GM04503 (cell line): ENCODE measurements at places on chromosomes 12 and 14.

GRCh38 chr12:31860401-31860800 lies 98.8 kb upstream of the RESF1 start:
- no peak for DNase-seq

- DNase-seq: no peak
Measured at GRCh38 chr12:46152456-46152855, 116.4 kb downstream of the SLC38A1 start.

GRCh38 chr12:79691511-79692248 lies 916 bp upstream of the PAWR start:
- DNase-seq: no peak

DNA sequence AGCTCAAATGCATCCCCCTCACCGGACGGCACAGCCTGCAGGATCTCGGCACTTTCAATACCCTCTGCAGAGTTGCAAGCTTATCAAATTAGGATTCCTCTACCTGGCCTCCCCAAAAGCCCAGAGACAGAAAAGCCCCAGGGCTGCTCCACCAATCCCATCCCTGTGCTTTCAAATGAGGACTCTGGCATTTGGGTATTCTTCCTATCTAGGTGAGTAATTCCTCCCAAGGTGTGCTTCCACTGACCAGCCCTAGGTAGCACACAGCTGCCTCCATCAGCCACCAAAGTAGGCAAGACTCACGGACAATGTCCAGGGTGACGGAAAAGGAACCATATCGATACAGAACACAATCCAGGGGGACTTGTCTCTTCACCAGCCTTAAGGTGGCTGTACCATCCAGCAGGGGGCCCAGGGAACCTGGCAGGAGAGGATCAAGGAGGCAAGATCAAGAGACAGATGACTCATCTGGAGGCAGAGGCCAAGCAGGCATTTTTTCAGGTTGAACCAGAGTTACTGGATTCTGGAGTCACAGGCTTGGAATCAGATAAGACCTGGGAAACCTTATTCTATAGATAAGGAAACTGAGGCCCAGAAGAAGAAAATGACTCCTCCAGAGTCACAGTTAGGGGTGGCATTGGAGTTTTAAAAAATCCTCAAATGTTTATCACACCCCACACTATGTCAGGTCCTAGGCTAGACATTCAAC lies 9.9 kb downstream of the PMEL start:
- no peak for DNase-seq

DNA sequence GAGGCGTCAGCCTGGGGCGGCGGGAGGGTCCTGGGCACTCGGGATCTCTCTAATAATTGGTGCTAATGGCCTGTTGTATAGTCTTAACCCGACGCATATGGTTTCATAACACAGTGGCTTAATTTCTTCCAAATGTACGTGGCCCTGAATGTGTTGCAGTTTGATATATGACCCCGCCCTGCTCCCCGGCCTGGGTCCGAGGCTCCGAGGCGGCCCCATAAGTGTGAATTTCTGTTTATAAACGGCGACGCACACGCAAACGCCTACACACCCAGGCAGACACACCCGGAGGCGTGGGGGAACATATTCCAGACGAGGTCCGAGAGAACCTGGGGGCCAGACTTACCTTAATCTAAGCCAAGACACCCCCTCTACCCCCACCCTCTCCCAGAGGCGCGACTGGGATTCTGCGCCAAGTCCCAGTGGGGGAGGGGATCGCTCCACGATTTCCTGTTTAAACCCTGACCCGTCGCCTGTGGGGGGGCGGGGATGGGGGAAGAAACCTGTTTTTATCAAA lies 9.7 kb upstream of the HOXC6 start:
- no peak for DNase-seq

DNA sequence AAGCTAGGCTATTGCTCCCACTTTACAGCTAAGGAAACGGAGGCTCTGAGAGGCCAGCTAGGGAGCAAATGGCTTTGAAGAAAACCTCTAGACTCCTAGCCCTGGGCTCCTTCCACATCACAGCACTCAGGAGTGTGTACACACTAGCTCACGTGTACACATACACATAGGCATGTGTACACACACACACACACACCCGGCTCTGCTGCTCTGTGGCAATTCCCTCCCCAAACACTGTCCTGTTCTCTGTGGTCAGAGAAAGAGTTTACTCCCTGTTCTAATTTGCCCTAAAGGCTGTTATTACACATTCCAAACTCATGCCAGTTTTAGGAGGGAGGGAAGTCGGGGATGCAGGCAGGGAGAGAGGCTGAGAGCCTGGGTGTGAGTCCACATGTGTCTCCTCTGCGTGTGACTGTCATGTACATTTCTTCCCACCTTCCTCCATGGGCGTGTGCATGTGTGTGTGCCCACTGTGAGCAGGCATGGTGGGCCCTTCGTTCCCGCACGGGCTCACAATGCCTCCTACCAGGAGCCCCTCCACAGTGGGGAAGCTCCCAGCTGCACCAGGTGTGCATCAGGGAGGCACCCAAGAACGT lies 14.2 kb downstream of the TRPV4 start:
- peak; percentile 78 for DNase-seq

DNA sequence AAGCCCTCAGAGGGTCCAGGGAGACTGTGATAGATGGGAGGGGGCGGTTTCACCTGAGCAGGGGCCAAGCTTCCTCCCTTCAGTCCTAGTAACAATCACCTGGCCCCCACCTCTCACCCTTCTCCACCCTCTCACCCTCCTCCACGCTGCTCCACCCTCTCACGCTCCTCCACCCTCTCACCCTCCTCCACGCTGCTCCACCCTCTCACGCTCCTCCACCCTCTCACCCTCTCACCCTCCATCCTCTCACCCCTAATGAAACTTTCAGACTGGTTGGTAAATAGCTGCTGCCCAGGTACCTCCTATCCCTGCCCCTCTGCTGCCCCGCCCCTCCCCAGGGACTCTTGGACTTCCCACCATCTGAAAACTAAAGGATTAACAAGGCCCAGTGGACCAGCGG lies 34.2 kb downstream of the NGB start:
- DNase-seq: no peak

- peak; percentile 41 for DNase-seq
Measured at GRCh38 chr14:80954687-80955299, 628 bp upstream of the TSHR start.

GRCh38 chr12:86572455-86572854 lies 316.3 kb upstream of the MGAT4C start:
- no peak for DNase-seq

DNA sequence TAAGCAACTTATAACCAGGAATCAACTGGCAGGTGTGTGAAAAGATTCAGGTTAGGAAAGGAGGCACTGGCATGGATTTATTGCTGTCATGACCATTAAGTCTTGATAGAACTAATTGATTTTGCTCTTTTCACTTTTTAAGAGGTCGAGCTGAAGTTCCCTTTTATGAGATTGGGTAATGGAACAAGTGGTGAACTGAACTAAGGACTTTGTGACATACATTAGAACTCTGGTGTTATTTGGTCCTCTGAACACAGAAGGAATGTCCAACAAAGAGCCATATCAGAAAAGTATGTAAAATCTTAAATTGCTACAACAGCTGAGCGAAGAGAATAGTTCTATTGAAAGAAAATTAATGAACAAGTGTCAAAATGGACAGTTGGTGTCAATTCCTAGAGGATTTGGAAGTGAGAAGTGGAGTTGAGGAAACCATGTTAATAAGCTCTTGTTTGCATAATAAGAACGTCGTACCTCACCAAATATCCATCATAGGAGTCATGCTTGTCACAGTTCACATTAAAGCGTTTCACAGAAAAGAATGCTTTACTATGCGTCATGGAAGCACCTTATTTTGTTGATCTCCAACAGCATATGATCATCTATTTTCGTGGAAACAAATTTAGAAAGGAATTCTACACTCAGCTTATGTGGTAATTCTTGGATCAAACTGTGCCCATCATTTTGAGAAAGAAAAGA lies 8.4 kb upstream of the MYF6 start:
- no peak for DNase-seq

DNA sequence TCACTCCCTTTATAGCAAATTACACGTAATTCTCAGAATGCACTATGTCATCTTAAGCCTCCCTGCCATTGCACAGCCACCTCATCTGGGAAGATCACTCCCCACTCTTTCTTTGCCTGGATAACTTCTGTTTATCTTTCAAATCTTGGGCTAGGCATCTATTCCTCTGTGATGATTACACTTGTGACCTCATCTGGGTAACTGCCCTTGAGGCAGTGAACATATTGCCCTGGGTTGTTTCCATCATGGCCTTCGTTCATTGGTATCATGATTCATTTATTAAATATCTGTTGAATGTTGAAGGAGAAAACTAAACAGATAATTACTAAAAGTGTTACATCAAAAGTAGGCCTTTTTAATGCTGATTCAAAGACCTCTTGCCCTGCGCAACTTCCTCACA lies 26.2 kb upstream of the PDE3A start:
- no peak for DNase-seq

DNA sequence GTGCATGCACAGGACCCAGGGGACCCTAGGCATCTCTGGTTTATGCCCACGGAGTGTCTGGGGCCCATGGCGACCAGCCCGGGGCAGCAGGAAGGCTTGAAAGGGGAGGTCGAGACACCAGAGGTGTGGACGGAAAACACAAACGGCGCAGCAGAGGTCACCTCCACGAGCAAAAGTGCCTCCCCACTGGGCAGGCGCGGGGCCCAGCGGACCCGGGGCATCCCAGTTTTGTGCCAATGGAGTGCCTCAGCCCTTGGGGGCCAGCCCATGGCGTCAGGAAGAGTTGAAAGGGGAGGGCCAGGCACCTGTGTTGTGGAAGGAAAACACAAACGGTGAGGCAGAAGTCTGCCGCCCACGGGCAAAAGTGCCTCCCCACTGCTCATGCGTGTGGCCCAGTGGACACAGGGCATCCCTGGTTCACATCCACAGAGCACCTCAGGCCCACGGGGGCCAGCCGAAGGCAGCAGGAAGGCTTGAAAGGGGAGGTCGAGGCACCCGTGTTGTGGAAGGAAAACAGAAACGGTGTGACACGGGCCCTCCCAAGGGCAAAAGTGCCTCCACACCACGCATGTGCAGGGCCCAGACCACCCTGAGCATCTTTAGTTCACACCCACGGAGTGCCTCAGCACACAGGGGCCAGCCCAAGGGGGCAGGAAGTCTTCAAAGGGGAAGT lies 378.8 kb downstream of the ALG10 start:
- no peak for DNase-seq

DNA sequence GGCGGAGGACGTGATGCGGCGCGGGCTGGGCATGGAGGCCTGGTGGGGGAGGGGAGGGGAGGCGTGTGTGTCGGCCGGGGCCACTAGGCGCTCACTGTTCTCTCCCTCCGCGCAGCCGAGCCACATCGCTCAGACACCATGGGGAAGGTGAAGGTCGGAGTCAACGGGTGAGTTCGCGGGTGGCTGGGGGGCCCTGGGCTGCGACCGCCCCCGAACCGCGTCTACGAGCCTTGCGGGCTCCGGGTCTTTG lies 303 bp downstream of the GAPDH start:
- DNase-seq: no peak

DNA sequence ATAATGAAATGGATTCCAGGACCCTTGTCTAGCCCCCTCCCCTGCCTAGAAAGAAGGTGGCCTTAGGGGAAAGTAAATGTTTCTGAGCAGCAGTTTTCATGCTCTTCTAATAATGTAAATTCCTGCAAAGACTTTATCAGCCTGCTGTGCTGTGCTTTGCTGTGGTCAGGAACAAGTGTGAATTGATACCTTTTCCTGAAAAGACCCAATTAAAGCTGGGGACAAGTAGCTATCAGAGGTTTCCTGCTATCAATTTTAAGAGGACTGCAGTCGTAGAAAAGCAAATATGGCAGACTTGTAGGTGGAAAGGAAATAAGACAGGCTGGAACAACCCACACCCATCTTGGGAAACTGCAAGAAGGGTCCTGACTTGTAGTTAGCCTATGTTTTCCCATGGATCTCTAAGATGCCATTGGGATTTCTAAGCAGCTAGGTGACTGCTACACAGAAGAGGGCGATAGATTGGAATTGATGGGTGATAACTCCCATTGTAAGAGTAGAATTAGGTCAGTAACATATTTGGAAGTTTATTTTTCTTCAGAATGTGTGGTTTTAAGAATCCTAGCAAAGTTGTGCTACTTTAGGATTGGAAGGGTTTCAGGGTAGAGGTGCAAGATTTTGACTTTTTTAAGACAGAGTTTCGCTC lies 3.1 kb downstream of the DYNLL1 start:
- DNase-seq: no peak

DNA sequence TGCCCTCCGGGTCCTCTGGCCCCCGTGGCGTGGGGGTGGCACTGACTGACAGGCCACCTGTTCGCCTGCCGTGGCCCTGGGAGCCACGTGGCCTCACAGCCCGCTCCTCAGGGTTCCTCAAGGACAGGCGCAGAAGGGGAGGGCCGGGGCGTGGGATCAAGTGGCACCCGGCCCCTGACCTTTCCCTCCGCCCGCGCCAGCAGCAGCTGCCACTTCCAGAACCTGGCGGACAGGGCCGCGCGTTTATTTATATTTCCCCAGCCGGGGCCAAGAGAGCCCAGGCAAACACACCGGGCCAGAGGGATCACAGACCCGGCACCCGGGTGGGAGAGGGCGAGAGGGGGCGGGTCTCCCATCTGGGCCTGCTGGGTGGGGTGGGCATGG lies 92.6 kb downstream of the RFLNA start:
- DNase-seq: no peak

DNA sequence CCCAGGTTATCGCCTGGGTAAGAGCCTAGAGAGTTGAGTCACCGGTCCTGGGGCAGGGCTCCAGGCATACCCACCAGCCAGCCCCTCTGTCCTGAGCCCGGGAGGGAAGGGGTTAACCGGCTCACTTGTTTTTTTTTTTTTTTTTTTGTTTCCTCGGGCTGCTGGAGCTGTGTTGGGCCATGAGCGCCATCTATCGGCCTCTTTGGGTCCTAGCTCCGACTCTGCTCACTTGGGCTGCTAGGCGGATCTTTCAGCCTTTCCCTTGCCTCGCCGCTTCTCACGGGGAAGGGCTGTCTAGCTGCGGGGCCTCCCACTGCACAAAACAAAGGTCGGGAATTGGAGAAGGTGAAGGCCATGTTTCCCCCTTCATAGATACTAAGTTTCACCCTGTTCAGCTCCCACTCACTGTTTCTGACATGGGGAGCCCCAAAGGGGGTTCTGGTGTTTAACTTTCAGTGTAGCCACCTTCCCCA lies 2.8 kb upstream of the SMUG1 start:
- DNase-seq: no peak

GRCh38 chr12:131007031-131007739 lies 53.5 kb downstream of the ADGRD1 start:
- DNase-seq: no peak

DNA sequence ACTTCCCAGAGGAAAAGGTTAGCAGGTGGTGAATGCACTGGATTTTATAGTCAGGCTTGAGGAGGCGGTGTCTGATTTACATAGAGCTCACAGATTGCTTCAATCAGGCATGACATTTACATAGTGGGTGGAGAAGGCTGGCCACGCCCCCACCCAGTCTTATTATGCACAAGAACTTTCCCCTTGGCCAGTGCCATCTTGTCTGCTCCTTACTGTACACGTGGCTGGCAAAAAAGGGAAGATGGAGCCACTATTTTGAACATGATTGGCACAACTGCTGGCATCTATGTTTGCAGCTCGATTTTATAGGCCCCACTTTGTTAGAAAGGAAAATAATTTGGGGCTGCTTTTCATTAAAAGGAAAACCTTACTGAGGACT lies 10.9 kb upstream of the LGMN start:
- DNase-seq: no peak
